ENCODE measurements at places on chromosomes 3 and 15.

- no peak for DNase-seq
Measured at GRCh38 chr3:150789451-150789850, 26.5 kb upstream of the SIAH2 start.

GRCh38 chr3:43191116-43191515 lies 85.2 kb upstream of the POMGNT2 start:
- DNase-seq, result no peak

GRCh38 chr15:88126695-88127431 lies 129.7 kb downstream of the NTRK3 start:
- DNase-seq, result no peak

GRCh38 chr3:29240248-29240647 lies 40.6 kb upstream of the RBMS3 start:
- DNase-seq, result peak; percentile 58

- DNase-seq, result peak; percentile 60
Measured at GRCh38 chr15:36791844-36792571, 212.6 kb downstream of the CDIN1 start.

- DNase-seq, result peak; percentile 25
Measured at GRCh38 chr3:123883701-123884202, 380 bp downstream of the MYLK start.

- DNase-seq, result no peak
Measured at GRCh38 chr3:151631946-151632345, 101.8 kb upstream of the AADACL2 start.
